ENCODE measurements at places on chromosomes 11 and 22.

GRCh38 chr11:79890272-79890671 is 449.4 kb upstream of the TENM4 start:
- H3K27ac ChIP-seq, result no peak overlapping the region
- DNase-seq, result no peak
- H3K36me3 ChIP-seq, result no peaks in the 10 kb centered on the region
- no peaks in the 10 kb centered on the region for H3K27me3 ChIP-seq
- H3K4me1 ChIP-seq, result no peaks in the 10 kb centered on the region

- no peak overlapping the region for H3K27ac ChIP-seq
- no peaks in the 10 kb centered on the region for H3K36me3 ChIP-seq
- H3K4me1 ChIP-seq, result no peaks in the 10 kb centered on the region
- H3K4me3 ChIP-seq, result no peak overlapping the region
- DNase-seq, result no peak
Measured at GRCh38 chr11:103862094-103862801, 174.2 kb upstream of the DDI1 start.

DNA sequence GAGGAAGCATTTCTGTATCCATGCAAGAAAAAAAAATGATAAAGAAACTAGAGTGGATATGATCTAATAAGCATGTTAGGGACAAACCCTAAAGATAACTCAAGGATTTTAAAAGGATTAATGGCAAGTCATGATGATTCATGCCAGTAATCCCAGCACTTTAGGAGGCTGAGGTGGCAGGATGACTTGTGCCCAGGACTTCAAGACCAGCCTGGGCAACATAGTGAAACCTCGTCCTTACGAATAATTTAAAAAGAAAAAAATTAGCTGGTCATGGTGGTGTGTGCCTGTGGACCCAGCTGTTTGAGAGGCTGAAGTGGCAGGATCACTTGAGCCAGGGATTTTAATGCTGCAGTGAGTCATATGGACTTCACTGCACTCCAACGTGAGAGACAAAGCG is 145.5 kb upstream of the BLID start:
- H3K27ac ChIP-seq, result no peak overlapping the region
- H3K4me1 ChIP-seq, result no peaks in the 10 kb centered on the region
- H3K27me3 ChIP-seq, result no peaks in the 10 kb centered on the region
- DNase-seq, result no peak
- no peaks in the 10 kb centered on the region for H3K36me3 ChIP-seq

DNA sequence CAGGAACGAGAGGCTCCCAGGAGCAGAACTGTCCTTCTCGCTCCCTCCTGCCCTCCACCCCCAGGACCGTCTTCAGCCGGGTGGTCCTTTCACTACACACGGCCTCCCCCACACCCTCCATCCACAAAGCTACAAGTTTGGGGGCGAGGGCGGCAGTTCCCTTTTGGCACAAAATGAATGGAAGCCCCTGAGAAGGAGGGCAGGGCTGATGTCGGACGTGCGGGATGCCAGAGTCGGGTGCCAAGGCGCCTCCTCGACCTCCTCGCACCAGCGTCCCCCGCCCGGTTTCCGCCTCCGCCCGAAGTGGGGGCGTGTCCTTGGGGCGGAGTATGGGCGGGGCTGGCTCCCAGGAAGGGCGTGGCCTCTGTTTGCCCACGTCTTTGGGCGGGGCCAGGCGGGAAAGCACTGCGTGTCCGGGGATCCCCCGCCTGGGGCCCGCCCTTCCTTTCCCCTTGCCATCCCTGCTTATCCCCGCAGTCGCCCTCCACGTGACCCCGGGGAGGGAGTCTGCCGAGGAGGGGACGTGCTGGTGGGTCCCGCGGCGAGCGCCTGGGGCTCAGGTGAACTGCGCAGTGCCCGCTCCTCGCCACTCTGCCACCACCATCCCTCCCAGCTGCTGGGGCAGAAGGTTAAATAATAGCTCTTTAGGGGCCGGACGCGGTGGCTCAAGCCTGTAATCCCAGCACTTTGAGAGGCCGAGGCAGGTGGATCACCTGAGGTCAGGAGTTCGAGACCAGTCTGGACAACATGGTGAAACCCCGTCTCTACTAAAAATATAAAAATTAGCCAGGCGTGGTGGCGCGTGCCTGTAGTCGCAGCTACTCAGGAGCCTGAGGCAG is 937 bp upstream of the EFEMP2 start:
- H3K36me3 ChIP-seq, result no peaks in the 10 kb centered on the region
- peak; percentile 96 for DNase-seq
- H3K27ac ChIP-seq, result peak overlapping the region; percentile 96
- no peaks in the 10 kb centered on the region for H3K27me3 ChIP-seq

DNA sequence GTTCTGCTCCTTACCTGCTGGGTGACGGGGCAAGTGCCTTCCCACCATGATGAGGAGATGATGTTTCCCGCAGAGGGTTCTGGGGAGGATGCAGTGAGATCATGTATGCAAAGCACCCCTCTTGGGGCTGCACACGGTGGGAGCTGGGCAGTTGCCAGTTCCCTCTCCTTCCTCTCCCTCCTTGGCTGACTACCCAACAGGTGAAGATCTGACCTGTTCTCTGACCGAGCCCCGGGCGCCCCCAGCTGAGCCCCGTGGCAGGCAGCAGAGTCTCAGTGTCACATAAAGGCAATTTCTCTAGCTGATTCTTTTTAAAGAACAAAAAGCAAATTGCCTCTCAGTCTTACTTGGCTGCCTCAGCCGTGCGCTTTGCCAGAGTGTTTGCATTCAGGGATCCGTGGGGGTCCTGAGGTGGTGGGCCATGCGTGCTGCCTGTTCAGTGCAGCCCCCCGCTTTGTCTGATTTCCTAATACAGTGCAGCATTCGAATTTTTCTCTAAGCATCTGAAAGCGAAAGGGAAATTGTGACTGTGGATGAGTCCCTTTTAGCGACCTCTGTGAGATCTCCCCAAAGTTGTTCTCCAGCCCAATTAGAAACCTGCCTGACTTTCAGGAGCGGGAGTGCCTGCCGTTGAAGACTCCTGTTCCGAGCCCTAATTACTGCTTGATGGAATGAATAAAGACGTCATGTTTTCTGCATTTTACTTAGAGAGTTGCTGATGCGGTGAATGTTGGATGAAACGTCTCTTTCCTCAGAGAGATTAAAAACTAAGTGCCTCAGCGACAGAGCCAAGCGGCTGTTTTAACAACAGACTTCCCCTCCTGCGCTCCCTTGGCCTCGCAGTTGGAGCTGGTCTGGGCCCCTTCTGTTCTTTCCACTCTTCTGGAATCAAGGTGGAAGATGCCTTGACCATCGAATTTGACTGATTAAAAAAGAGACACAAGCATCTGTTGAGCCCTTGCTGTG is 86.0 kb downstream of the GRIK4 start:
- peak overlapping the region; percentile 3 for H3K4me3 ChIP-seq
- DNase-seq, result no peak
- no peaks in the 10 kb centered on the region for H3K27me3 ChIP-seq
- no peaks in the 10 kb centered on the region for H3K36me3 ChIP-seq

DNA sequence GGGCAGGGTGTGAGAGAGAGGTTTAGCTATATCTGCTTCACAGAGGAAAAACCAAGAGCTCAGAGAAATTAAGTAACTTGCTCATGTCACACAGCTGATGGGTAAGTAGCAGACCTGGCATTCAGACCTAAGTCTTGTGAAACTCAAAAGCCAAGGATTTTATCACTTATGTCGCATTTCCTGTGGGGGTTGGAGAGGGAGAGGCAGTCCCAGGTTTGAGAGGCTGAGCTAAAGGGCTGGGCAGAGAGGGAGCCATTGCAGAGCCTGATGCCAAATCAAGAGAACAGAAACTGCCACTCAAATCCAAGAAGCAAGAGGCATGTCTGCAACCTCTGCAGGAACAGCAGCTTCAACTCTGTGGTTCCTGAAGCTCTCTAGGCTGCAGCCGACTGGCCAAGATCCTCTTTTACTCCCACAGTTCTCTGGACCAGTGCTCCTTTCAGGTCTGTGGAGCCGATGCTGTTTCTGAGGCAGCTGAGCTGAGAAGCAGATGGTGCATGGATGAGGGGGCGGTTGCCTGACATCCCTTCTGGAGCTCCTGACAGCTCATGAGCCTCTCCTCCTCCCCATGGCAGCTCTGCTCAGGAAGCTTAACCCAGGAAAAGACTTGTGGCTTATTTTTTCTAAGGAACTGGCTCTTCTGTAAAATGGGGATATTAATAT is 47.6 kb upstream of the NAV2 start:
- H3K27me3 ChIP-seq, result no peaks in the 10 kb centered on the region
- no peaks in the 10 kb centered on the region for H3K4me1 ChIP-seq
- no peaks in the 10 kb centered on the region for H3K36me3 ChIP-seq
- DNase-seq, result no peak
- H3K4me3 ChIP-seq, result no peak overlapping the region
- no peak overlapping the region for H3K27ac ChIP-seq

GRCh38 chr22:23157560-23158515 is 12.6 kb downstream of the RAB36 start:
- no peaks in the 10 kb centered on the region for H3K4me1 ChIP-seq
- no peaks in the 10 kb centered on the region for H3K36me3 ChIP-seq
- no peaks in the 10 kb centered on the region for H3K27me3 ChIP-seq
- DNase-seq, result no peak
- no peak overlapping the region for H3K4me3 ChIP-seq

DNA sequence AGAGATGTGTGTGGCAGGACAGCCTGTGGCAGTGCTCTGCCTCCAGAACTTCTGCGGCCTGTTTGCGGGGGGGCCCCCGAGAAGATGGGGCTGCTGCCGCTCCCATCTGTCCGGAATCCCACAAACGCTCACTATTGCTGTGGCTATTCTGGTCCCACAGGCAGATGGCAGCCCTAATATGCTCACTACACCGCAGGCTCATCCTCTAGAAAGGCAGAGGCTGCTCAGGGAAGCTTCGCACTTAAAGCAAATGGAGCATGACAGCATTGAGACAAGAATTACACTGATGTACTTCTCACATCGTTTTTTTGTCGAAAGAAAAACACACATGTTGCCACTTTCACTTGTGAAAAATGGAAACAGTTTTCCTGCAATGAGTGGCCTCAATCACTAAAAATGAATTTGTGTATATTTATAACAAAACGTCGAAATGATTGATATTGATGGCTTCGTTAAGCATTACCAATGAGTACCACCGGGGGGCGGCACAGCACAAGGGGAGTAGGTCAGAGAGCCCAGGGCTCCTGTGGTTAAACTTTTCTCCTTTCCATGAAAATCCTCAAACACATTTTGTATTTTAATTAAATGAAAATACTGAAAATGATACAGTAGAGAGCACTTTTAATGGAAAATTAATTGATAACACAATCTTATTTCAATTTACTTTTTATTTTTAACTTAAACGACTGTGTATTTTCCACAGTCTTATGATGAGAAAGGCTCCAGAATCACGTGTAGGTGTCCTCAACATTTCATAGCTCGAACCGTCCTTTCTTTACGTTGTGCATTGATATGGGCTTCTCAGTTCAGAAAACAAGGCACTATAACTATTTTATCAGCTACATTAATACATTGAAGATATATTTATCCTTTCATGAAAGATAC is 69.1 kb downstream of the CTTN start:
- H3K27ac ChIP-seq, result no peak overlapping the region
- H3K4me3 ChIP-seq, result no peak overlapping the region
- H3K27me3 ChIP-seq, result no peaks in the 10 kb centered on the region
- no peak for DNase-seq
- no peaks in the 10 kb centered on the region for H3K4me1 ChIP-seq

DNA sequence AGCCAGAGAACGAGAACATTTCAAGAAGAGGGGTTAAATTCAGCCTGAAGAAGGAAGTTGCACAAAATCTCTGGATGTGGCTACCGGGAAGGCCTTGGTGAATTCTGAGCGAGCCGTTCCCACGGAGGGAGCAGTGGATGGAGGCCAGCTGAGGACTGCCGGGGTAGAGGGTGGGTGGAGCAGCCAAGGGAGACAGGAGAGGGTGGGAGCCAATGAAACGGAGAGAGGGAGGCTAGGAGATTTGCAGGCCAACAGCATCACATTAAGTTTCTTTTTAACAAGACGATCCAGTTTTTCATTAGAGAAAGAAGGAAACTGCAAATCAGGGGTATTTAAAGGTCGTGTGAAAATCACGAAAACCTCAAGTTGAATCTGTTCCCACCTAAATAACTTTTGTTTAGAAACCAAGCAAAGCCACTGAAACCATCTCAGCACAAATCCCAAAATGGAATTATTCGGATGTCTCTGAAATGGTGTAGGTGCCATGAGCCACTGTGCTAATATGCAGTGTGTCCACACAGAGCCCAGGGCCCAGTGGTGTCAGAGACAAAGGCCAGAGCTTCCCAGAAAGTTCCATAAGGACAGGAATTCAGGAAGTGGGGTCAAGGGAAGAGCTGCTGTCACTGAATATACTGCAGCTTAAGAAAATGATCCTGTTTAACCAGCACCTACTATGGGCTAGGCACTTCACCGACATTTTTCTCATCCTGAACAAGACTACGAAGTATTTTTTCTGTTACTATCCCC is 59.7 kb upstream of the SLC35C1 start:
- no peaks in the 10 kb centered on the region for H3K36me3 ChIP-seq
- peak overlapping the region; percentile 13 for H3K27ac ChIP-seq
- no peaks in the 10 kb centered on the region for H3K27me3 ChIP-seq
- no peaks in the 10 kb centered on the region for H3K4me1 ChIP-seq

- no peak overlapping the region for H3K27ac ChIP-seq
- no peak for DNase-seq
- H3K36me3 ChIP-seq, result no peaks in the 10 kb centered on the region
- no peaks in the 10 kb centered on the region for H3K4me1 ChIP-seq
- no peaks in the 10 kb centered on the region for H3K27me3 ChIP-seq
Measured at GRCh38 chr11:112388496-112388895, 127.8 kb upstream of the PLET1 start.

- no peaks in the 10 kb centered on the region for H3K36me3 ChIP-seq
- no peak for DNase-seq
- no peaks in the 10 kb centered on the region for H3K4me1 ChIP-seq
- H3K27me3 ChIP-seq, result no peaks in the 10 kb centered on the region
- H3K4me3 ChIP-seq, result no peak overlapping the region
Measured at GRCh38 chr22:44935724-44936123, 74.1 kb downstream of the PHF21B start.

DNA sequence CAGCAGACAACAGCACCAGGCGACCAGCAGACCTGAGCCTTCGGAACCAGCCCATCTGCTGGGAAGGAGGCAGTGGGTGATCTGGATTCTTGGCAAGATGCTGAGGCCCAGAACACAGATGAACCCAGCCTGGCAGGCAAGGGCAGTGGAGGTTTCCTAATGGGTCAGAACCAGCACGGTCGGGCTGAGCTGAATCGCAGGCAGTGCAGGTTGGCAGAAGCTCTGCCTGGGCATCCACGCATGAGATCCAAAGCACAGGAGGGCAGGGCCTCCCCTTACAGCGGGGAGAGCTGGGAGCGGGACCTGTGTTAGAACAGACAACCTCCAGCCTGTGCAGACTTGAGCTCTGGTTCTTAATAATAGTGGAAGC is 47.5 kb downstream of the DSCAML1 start:
- no peaks in the 10 kb centered on the region for H3K36me3 ChIP-seq
- H3K4me3 ChIP-seq, result no peak overlapping the region
- no peak for DNase-seq
- no peak overlapping the region for H3K27ac ChIP-seq
- H3K27me3 ChIP-seq, result no peaks in the 10 kb centered on the region

- H3K27ac ChIP-seq, result no peak overlapping the region
- no peaks in the 10 kb centered on the region for H3K36me3 ChIP-seq
- no peaks in the 10 kb centered on the region for H3K27me3 ChIP-seq
- no peak overlapping the region for H3K4me3 ChIP-seq
- DNase-seq, result no peak
Measured at GRCh38 chr22:18977824-18978425, 41.8 kb upstream of the PRODH start.

Data from uterus (tissue), 4 donors.